ENCODE measurements at places on chromosomes 2 and 18. TPM values are rescaled to one million over a fixed set of nuclear protein-coding genes. Genes with fewer than 3 reads are reported as not detected.
A peak's percentile ranks its signal among the peaks of the same experiment; 100 is the strongest.

GRCh38 chr2:61575447-61575859, 37.3 kb upstream of the XPO1 start:
- no peak for DNase-seq
- H3K27ac ChIP-seq, result no peak overlapping the region
- H3K27me3 ChIP-seq, result no peaks in the 10 kb centered on the region

GRCh38 chr18:48693625-48694262, 154.9 kb downstream of the CTIF start:
- H3K4me1 ChIP-seq, result peaks cover 4% of the 10 kb centered on the region
- H3K27ac ChIP-seq, result no peak overlapping the region
- no peak for DNase-seq
- peaks cover 3% of the 10 kb centered on the region for H3K27me3 ChIP-seq
- H3K4me3 ChIP-seq, result no peak overlapping the region

The SLC66A3 gene
- total RNA-seq, result 13.0 TPM

DNA sequence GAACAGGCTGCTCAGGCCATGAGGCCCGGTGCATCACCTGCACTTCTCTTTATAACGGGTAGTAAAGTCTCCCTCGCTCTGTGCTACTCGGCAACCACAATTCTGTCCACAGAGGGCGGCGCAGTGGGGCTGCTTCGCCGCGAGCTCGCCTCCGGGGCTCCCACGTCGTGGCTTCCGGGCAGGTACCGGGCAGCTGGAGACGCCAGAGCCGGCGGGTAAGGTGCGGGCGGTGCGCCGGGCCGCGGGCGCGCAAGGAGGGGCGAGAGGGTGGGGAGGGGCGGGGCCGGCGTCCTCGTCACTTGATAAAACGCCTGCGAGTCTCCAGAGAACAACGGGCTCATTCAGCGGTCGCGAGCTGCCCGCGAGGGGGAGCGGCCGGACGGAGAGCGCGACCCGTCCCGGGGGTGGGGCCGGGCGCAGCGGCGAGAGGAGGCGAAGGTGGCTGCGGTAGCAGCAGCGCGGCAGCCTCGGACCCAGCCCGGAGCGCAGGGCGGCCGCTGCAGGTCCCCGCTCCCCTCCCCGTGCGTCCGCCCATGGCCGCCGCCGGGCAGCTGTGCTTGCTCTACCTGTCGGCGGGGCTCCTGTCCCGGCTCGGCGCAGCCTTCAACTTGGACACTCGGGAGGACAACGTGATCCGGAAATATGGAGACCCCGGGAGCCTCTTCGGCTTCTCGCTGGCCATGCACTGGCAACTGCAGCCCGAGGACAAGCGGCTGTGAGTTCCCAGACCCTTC, at the start of gene ITGA6:
Gene ITGA6 (plus strand): TSS at position 331 of the 734 bp plus-strand sequence.
- H3K4me3 ChIP-seq, result peak within 1 kb of the TSS; percentile 77
- DNase-seq, result peak; percentile 86
- no peaks in the 10 kb centered on the region for H3K36me3 ChIP-seq
- no peak within 1 kb of the TSS for H3K27ac ChIP-seq
- peaks cover 6% of the 10 kb centered on the region for H3K27me3 ChIP-seq

The SLC14A1 gene
- total RNA-seq, result 2.3 TPM

The FBLN7 gene
- 0.61 TPM for total RNA-seq

- H3K4me1 ChIP-seq, result peaks cover 14% of the 10 kb centered on the region
- DNase-seq, result no peak
- no peak overlapping the region for H3K4me3 ChIP-seq
- no peak overlapping the region for H3K27ac ChIP-seq
Measured at GRCh38 chr2:120237491-120237902, 14.3 kb upstream of the TMEM185B start.

The STON1 gene
- total RNA-seq, result 1.3 TPM

DNA sequence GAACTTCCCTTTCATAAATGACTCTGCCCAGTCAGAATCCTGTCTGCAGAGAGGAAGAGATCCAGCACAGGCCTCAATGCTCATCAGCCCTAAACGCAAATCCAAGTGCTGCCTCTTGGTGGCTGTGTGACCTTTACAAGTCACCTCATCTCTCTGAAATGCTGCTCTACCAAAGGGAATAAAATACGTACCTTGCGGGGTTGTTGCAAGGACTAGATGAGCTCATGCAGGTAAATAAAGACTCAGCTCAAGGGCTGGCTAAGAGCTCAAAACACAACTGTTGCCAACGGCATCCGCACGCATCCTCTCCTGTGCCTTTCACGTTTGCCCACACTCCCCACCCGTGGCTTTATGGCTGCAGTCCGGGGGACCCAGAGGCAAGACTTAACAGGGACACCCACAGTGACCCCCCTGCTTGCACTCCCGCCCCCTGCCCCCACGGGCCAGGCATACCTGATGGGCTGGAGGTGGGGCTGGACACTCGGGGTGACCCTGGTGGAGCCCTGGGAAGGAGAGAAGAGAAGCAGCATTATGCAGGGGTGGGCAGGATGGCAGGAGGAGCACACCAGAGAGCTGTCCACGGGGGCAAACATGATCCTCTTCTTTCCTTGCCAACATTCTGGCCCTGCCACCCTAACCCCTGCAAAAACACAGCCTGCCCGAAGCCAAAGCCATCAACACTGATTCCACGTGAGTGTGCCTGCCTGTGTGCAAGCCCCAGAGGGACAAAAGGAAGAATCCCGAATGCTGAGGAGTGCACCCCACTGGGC, 102.6 kb downstream of the TNS1 start:
- H3K36me3 ChIP-seq, result no peaks in the 10 kb centered on the region
- H3K4me1 ChIP-seq, result peaks cover 6% of the 10 kb centered on the region
- H3K27ac ChIP-seq, result no peak overlapping the region
- peaks cover 16% of the 10 kb centered on the region for H3K27me3 ChIP-seq
- H3K4me3 ChIP-seq, result no peak overlapping the region

The SCN9A gene
- 1.0 TPM for total RNA-seq

GRCh38 chr2:10538224-10538894, 90.2 kb upstream of the ODC1 start:
- DNase-seq, result no peak
- no peaks in the 10 kb centered on the region for H3K36me3 ChIP-seq
- no peak overlapping the region for H3K4me3 ChIP-seq
- no peak overlapping the region for H3K27ac ChIP-seq
- peaks cover 4% of the 10 kb centered on the region for H3K27me3 ChIP-seq
- H3K4me1 ChIP-seq, result peaks cover 22% of the 10 kb centered on the region

The TXNDC2 gene
- total RNA-seq, result not detected

DNA sequence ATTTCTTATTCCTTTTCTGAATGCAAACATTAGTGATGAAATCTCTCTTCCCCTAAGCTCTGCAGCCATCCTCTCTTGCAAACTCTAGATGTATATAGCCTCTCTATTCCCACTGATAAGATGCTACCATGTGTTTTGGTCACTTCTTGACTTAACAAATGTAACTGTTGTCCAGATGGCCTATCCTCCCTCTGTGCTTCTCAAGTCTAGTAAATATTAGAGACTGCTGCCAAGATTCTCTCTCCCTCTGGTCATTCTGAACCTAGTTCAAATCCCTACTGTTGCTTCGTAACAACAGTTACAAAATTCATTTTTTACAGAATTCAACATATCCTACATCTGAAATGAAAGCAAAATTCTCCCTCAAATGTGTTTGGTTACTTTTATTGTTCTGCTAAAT, 156.6 kb downstream of the TXNL1 start:
- no peaks in the 10 kb centered on the region for H3K36me3 ChIP-seq
- H3K27ac ChIP-seq, result no peak overlapping the region
- no peaks in the 10 kb centered on the region for H3K4me1 ChIP-seq
- H3K4me3 ChIP-seq, result no peak overlapping the region
- peaks cover 3% of the 10 kb centered on the region for H3K27me3 ChIP-seq

- H3K4me1 ChIP-seq, result no peaks in the 10 kb centered on the region
- no peak for DNase-seq
- H3K4me3 ChIP-seq, result no peak overlapping the region
Measured at GRCh38 chr2:239456940-239457339, 56.1 kb upstream of the HDAC4 start.

- DNase-seq, result no peak
- no peaks in the 10 kb centered on the region for H3K36me3 ChIP-seq
- no peak overlapping the region for H3K27ac ChIP-seq
- no peaks in the 10 kb centered on the region for H3K4me1 ChIP-seq
Measured at GRCh38 chr2:121058852-121059558, 226.0 kb downstream of the TFCP2L1 start.

- no peak for DNase-seq
- H3K27me3 ChIP-seq, result peaks cover 3% of the 10 kb centered on the region
- H3K36me3 ChIP-seq, result peaks cover 5% of the 10 kb centered on the region
- no peak overlapping the region for H3K27ac ChIP-seq
- no peak overlapping the region for H3K4me3 ChIP-seq
Measured at GRCh38 chr2:100119235-100119634, 23.2 kb downstream of the AFF3 start.

GRCh38 chr2:171692331-171692730, 5.1 kb downstream of the DYNC1I2 start:
- H3K4me1 ChIP-seq, result peaks cover 9% of the 10 kb centered on the region
- H3K36me3 ChIP-seq, result peaks cover 3% of the 10 kb centered on the region
- no peaks in the 10 kb centered on the region for H3K27me3 ChIP-seq
- no peak for DNase-seq

The REG1A gene
- not detected for total RNA-seq

DNA sequence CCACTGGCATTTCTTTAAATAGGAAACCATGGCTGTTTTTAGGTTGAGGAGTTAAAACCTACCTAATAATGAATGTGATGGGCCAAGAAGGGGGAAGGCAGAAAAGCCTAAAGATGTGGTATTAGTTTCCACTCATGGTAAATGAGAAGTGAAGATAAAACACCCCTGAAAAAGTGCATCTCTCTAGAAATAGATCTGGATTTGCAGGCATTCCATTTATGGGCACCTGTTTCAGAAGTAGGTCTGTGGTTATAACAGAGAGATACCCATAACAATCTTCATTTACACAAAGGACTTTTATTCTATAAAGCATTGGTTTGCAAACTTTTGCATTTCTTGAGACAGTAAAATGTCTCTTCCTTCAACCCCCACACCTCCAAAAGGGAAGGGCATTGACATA, 62.1 kb downstream of the PRKCE start:
- no peaks in the 10 kb centered on the region for H3K4me1 ChIP-seq
- no peak overlapping the region for H3K4me3 ChIP-seq
- H3K27ac ChIP-seq, result no peak overlapping the region
- no peak for DNase-seq

GRCh38 chr18:47993409-47993808, 63.0 kb upstream of the SMAD2 start:
- no peak overlapping the region for H3K27ac ChIP-seq
- no peak for DNase-seq
- H3K27me3 ChIP-seq, result no peaks in the 10 kb centered on the region
- H3K36me3 ChIP-seq, result no peaks in the 10 kb centered on the region

The SMARCAL1 gene
- total RNA-seq, result 21.1 TPM

The SKOR2 gene
- total RNA-seq, result not detected

The ADCY3 gene
- total RNA-seq, result 71.9 TPM

DNA sequence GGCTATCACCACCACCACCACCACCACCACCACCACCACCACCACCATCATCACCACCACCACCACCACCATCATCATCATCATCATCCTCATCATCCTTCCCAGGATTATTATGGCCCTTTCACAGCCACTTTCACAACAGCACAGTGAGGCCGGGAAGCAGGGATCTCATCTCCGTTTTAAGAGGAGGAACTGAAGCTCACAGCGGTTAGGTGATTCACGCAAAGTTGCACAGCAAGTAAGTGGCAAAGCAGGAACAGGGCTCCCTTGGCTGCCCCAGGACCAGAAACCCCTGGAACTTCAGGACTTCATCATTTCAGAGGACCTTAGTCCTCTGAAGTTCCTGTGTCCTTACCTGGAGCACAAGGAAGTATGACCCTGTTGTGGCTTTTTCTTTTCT, 26.8 kb downstream of the MRPL35 start:
- no peak for DNase-seq
- no peaks in the 10 kb centered on the region for H3K36me3 ChIP-seq
- H3K4me1 ChIP-seq, result no peaks in the 10 kb centered on the region
- no peak overlapping the region for H3K27ac ChIP-seq

DNA sequence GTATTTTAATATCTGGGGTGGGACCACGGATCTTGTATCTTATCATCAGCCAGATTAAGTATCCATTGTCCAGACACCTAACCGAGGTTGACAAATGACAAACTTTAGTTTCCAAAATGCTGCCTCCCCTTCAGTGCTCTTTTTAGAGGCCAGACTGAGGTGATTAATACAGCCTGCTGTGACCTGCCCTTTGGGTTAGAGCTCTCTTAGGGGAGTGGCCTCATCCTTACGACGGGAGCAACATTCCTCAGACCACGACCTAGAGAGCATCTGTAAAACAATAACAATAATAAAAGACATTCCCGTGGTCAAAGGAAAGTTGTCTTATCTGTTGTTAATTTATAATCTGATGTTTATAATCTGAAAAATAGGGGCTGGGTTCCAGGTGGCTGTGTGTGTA, 405.3 kb downstream of the LPIN1 start:
- H3K27me3 ChIP-seq, result peaks cover 8% of the 10 kb centered on the region
- peaks cover 14% of the 10 kb centered on the region for H3K4me1 ChIP-seq
- no peak overlapping the region for H3K27ac ChIP-seq
- no peak overlapping the region for H3K4me3 ChIP-seq

The CBLN2 gene
- not detected for total RNA-seq

GRCh38 chr2:217064234-217065011, 204.6 kb upstream of the TNP1 start:
- H3K27ac ChIP-seq, result no peak overlapping the region
- H3K27me3 ChIP-seq, result peaks cover 11% of the 10 kb centered on the region
- no peaks in the 10 kb centered on the region for H3K4me1 ChIP-seq

The NTSR2 gene
- not detected for total RNA-seq

The KDSR gene
- 21.4 TPM for total RNA-seq

The FKBP1B gene
- total RNA-seq, result 2.4 TPM

DNA sequence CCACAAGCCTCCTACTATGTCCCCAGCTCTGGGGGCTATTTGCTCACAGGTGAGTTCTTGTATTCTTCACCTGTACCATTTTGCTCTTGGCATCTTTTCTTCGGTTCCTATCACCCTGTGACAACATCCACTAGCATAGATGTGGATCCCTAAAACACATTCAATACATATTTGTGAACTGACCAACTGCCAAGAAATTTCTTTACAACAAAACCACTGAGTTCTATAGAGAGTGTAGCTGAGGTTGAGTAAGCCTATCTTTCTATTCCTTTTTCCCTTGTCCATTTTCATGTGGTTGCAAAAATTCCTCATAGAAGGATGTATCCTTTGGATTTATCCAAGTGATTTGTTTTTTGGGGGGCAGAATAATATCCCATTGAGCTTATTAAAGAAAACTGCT, 192.7 kb upstream of the ITGA4 start:
- no peak overlapping the region for H3K4me3 ChIP-seq
- H3K4me1 ChIP-seq, result peaks cover 15% of the 10 kb centered on the region
- no peak overlapping the region for H3K27ac ChIP-seq

DNA sequence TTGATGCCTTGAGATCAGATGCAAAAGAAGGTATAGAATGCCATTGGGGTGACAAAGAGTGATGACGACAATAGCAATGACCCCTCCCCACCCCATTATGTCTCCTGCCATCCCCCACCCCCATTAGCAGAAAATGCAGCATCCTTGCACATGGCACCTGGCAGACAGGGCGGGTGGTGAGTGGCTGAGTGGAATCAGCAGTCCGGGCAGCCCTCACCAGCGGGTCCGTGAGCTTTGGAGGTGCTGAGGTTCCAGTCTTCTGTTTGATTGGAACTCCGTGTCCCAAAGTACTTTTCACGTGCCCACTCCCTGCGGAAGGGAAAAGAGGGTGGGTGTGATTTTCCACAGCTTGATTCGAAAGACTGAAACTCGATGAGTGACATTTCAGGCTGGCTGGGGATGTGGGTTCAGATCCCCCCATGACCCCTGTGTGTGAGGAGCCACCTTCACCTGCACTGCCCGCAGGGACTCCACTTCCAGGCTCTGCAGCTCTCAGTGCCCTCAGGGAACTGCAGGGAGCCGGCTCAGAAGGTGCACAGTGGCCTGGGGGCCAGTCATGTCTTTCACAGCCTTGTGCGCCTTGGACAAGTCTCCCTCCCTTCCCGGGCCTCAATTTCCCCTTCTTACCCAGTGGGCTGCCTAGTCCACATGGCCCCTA, 130.9 kb downstream of the GLI2 start:
- no peak overlapping the region for H3K4me3 ChIP-seq
- H3K36me3 ChIP-seq, result no peaks in the 10 kb centered on the region
- no peak overlapping the region for H3K27ac ChIP-seq
- no peaks in the 10 kb centered on the region for H3K4me1 ChIP-seq
- peaks cover 12% of the 10 kb centered on the region for H3K27me3 ChIP-seq
- no peak for DNase-seq

All from natural killer cell treated with Interleukin-12 subunit alpha and Interleukin-12 subunit beta and Interleukin-15 and Interleukin-18, amount 100 ng/mL, for 72 hours (primary cell).